Naive thymus-derived CD8-positive, alpha-beta T cell (primary cell): ENCODE measurements at places on chromosomes 16 and 17. TPM values are rescaled to one million over a fixed set of nuclear protein-coding genes. Genes with fewer than 3 reads are reported as not detected.

- peak overlapping the region; percentile 91 for H3K27ac ChIP-seq
- DNase-seq = no peak
- H3K4me1 ChIP-seq = peaks cover 14% of the 10 kb centered on the region
- no peaks in the 10 kb centered on the region for H3K36me3 ChIP-seq
Measured at GRCh38 chr16:56728980-56729734, 772 bp upstream of the NUP93 start.

DNA sequence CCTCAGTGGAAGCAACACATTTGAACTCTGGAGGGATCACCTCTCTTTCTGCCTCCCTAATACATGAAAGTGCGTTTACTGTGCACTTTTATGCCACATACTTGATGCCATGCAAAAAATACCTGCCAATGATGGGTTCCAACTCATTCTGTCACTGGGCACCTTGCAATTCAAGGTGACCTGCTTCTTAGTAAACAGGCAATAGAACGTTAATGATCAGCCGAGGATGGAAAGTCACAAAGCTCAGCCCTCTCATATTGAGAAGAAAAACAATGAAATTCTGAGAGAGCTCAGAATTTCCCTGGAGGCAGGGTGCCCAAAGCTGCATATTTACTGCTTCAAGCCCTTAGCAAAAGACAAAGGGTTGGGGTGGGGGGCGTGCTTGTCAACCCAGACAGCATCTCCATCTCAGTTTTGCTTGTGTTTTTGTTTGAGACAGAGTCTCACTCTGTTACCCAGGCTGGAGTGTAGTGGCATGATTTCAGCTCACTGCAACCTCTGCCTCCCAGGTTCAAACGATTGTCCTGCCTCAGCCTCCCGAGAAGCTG is 23.2 kb downstream of the LITAF start:
- H3K36me3 ChIP-seq = peaks cover 5% of the 10 kb centered on the region
- peak overlapping the region; percentile 97 for H3K27ac ChIP-seq
- DNase-seq = no peak
- no peaks in the 10 kb centered on the region for H3K27me3 ChIP-seq
- H3K4me1 ChIP-seq = peaks cover 38% of the 10 kb centered on the region

- DNase-seq = peak; percentile 63
- H3K4me1 ChIP-seq = peaks cover 29% of the 10 kb centered on the region
- peak overlapping the region; percentile 62 for H3K27ac ChIP-seq
Measured at GRCh38 chr17:82065193-82065637, 389 bp downstream of the DUS1L start.

DNA sequence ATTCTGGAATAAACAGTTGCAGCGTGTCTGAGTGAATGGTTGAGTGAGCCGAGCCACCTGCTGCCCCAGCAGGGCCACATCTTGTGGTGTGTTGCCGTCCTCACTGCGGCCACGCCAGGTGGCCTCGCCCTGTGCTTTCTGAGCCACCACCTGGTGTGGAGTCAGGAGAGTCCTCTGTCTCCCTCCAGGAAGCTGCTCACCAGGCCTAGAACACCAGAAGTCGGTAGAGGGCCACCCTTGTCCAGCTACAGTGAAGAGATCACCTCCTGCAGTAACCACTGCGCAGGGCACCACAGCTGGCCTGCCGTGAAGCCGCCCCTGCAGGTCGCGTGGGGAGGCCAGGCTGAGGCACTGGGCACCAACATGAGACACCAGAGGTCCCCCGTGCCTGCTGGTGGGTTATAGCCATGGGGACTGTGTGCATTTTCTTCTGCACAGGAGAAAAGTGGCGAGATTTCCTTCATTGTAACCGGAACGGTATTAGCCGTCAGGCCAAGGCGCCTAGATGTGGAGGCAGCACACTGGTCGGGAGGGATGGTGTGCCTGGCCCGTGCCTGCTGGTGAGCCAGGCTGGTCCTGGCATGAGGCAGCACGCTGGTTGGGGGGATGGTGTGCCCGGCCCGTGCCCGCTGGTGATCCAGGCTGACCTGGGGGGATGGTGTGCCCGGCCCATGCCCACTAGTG is 28.9 kb upstream of the FOXK2 start:
- no peak for DNase-seq
- no peak overlapping the region for H3K4me3 ChIP-seq
- peak overlapping the region; percentile 63 for H3K27ac ChIP-seq
- H3K4me1 ChIP-seq = peaks cover 19% of the 10 kb centered on the region
- no peaks in the 10 kb centered on the region for H3K27me3 ChIP-seq
- no peaks in the 10 kb centered on the region for H3K36me3 ChIP-seq

GRCh38 chr17:70313086-70313852 is 143.9 kb downstream of the KCNJ2 start:
- no peaks in the 10 kb centered on the region for H3K27me3 ChIP-seq
- H3K27ac ChIP-seq = no peak overlapping the region
- H3K36me3 ChIP-seq = no peaks in the 10 kb centered on the region
- no peak overlapping the region for H3K4me3 ChIP-seq
- DNase-seq = no peak

DNA sequence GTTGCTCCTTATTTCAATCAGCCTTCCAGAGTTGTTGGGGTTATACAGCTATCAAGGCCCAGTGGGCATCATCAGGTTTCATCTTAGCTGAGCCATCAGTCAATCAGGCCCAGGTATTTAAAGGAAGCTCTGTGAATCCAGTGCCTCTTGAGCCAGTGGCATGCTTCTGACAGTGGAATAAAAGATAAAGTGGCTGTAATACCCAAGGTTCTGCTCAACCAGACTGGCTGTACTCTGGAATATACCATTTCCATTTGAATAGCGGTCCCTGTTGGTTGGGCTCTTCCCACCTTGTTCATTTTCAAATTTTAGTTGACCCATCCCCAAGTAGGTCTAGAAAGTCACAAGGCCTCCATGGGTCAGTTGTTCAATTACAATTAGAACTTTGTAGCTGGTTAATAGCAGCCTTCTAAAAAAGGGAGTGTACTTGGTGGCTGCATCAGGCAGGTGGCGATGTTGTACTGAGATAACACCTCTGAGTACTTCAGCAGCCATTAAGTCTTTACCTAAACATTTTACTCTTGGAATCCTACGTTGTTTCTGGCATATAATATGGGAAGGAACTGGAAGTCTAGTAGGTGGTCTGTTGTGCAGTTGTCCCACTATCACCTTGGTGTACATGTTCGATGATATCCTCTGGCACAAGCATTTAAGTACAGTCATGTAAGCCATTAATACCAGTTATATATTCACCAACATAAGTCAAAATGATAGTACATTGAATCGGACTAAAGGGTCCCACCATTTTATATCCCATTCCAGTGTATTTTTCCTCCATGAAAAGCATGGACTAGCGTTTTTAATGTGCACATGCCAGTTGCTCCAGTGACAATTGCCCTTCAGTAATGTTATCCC is 294.1 kb downstream of the BCAS3 start:
- no peak overlapping the region for H3K27ac ChIP-seq
- no peak overlapping the region for H3K4me3 ChIP-seq
- DNase-seq = peak; percentile 9

GRCh38 chr17:68468334-68468733 is 11.0 kb upstream of the WIPI1 start:
- peaks cover 4% of the 10 kb centered on the region for H3K4me1 ChIP-seq
- H3K36me3 ChIP-seq = no peaks in the 10 kb centered on the region
- no peak overlapping the region for H3K4me3 ChIP-seq
- H3K27ac ChIP-seq = no peak overlapping the region

DNA sequence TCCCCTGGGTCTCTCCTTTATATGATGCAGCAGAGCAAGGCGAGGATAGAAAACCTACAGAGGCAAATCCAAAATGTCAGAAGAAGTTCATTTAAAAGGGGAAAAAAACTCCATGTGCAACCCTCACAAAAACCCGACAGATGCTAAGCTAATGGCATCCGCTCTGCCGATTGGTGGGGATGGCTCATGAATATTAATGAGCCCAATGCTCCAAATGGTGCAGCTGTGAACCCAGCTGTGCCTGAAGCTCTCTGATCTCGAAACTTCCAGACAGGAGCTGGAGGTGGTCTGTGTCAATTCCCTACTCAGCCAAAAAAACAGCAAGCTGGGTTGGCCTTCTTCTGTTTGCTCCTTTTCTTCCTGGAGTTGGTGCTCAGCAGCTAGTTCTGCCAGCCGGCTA is 15.5 kb downstream of the SNX11 start:
- H3K27ac ChIP-seq = no peak overlapping the region
- no peak for DNase-seq
- H3K27me3 ChIP-seq = no peaks in the 10 kb centered on the region

DNA sequence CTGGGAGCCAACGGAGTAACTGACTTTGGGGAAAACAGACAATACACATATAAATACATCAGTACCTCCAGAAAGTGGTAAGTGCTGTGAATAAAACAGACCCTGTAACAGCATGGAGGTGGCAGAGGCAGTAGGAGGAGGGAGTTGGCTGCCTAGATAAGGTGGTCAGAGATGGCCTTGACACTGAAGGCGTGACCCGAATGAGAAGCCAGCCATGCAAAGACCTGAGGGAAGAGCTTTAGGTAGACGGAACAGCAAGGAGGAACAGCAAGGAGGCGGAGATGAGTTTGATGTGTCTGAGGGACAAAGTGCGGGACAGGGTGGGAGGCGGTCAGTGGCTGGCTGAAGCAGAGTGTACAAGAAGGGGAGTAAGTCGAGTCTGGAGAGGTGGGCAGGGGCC is 8.1 kb upstream of the SLC6A4 start:
- H3K4me1 ChIP-seq = peaks cover 2% of the 10 kb centered on the region
- H3K27ac ChIP-seq = no peak overlapping the region
- peaks cover 8% of the 10 kb centered on the region for H3K36me3 ChIP-seq
- peaks cover 19% of the 10 kb centered on the region for H3K27me3 ChIP-seq
- no peak for DNase-seq

Gene KRTAP4-1
- not detected for polyA plus RNA-seq

Gene CCL23
- polyA plus RNA-seq = not detected

Gene KRTAP4-5
- polyA plus RNA-seq = not detected
